GM04504 (cell line): ENCODE measurements at places on chromosomes 4 and X.

GRCh38 chrX:84909151-84909550 is 94.5 kb upstream of the APOOL start:
- DNase-seq: no peak

DNA sequence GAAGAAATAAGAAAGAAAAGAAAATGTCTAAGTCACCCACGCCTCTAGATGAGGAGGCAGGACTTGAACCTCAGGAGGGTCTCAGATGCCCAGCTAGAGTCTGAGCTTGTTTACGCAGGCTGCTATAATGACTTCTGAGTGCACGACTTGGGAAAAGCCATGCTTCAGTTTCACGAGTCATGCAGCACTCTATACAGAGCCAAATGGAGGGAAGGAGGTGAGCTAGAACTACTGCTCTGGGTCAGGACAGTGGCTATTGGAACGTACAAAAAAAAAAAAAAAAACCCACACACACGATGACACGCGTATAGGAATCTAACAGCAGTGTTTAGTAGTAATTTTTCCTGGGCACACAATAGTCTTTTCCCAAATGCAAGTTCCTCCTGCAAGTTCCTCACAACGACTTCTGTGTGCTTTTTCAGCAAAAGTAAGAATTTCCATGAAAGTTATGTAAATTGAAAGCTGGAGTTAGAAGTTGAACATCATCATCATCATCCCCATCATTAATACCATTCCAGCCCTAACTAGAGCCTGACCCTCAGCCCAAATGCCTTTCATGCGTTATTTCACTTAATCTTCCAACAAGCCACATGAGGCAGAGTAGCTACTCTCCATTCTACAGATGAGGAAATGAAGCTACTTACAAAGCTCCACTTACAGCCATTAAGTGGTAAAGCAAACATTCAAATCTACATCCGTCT is 36.6 kb downstream of the IRF2 start:
- no peak for DNase-seq

GRCh38 chr4:10198365-10198764 is 81.8 kb upstream of the WDR1 start:
- no peak for DNase-seq

DNA sequence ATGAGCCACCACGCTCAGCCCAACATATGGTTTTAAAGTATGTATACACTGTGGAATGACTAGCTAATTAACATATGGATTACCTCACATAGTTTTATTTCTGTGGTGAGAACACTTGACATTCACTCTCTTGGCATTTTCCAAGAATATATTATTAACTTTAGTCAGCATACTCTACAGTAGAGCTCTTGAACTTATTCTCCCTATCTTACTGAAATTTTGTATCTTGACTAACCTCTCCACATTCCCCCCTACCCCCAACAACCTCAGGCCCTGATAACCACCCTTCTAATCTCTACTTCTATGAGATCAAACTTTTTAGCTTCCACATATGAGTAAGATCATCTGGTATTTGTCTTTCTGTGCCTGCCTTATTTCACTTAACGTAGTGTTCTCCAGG is 38.6 kb upstream of the AGA start:
- no peak for DNase-seq

- DNase-seq: no peak
Measured at GRCh38 chr4:157043131-157043530, 32.8 kb upstream of the GLRB start.

DNA sequence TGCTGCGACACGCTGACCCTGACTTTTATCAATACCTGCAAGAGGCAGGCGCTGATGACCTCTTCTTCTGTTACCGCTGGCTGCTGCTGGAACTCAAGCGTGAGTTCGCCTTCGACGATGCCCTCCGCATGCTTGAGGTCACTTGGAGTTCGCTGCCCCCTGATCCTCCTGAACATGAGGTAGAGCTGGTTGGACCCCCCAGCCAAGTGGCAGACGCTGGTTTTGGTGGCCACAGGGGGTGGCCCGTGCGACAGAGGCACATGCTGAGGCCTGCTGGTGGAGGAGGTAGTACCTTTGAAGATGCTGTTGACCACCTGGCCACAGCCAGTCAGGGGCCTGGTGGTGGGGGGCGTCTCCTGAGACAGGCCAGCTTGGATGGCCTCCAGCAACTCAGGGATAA is 14.2 kb upstream of the RBM3 start:
- DNase-seq: no peak

GRCh38 chrX:10157543-10157942 is 768 bp downstream of the CLCN4 start:
- DNase-seq: no peak

DNA sequence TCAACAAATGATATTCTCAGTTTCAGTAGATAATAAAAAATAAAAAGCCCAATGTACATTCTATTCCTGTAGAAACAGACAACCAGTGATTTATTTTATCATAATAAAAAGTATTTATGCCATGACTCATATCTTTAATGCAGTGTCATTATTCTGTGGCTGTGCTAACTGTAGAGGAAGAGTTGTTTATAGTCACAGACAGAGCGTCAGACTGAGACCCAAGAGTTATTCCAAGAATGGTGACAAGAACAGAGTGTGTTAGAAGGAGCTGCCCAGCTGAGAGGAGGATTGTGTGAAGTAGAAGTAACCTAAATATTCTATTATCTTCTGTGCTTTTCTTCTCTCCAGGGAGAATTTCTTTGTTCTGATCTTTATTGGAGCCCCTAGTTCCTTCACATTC is 210.7 kb downstream of the PPP1R2C start:
- DNase-seq: no peak

GRCh38 chr4:145196747-145197146 is 16.4 kb upstream of the OTUD4 start:
- no peak for DNase-seq

- peak; percentile 29 for DNase-seq
Measured at GRCh38 chr4:175369087-175369486, 443.0 kb downstream of the GPM6A start.

- DNase-seq: no peak
Measured at GRCh38 chr4:43379016-43379415, 486.5 kb downstream of the GRXCR1 start.

- no peak for DNase-seq
Measured at GRCh38 chr4:55033296-55033695, 92.1 kb downstream of the KDR start.

- no peak for DNase-seq
Measured at GRCh38 chrX:70134116-70134477, 850 bp downstream of the IGBP1 start.

GRCh38 chr4:61079976-61080375 is 120.2 kb upstream of the ADGRL3 start:
- no peak for DNase-seq

- no peak for DNase-seq
Measured at GRCh38 chr4:182854466-182854865, 62.7 kb downstream of the DCTD start.

- DNase-seq: no peak
Measured at GRCh38 chrX:40201329-40201885, 103.6 kb upstream of the BCOR start.

- DNase-seq: no peak
Measured at GRCh38 chr4:74873545-74874301, 59.2 kb upstream of the PARM1 start.

GRCh38 chr4:120821977-120822376 is 100.5 kb downstream of the PRDM5 start:
- no peak for DNase-seq

DNA sequence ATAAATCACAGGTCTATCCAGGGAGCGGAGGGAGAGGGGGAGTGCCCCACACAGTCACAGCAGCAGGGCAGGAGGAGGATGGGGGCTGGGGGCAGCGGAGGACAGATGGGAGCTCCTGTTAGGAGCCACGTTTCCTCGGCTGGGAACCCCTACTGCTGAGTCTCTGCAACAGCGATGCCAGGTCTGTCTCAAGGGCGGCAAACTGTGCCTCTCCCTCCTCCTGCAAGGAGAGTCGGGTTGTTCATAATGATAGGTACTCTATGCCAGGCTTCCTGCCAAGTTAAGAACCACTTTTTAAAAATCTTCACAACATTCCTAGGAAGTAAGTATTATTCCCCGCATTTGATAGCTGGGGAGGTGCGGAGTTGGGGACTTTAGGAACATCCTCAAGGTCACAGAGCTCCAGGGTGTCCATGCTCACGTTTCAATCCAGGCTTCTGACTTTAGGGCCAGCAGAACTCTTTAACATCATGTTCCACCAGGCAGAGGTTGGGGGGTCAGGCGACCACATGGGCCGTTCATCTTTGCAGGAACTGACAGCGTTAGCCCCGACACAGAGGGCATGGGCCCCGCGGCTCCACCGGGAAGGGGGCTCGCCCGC is 98.3 kb upstream of the MAML3 start:
- no peak for DNase-seq

GRCh38 chr4:139501527-139501926 is 47.6 kb downstream of the RAB33B start:
- no peak for DNase-seq

- no peak for DNase-seq
Measured at GRCh38 chr4:86496094-86497080, 97.7 kb upstream of the PTPN13 start.

DNA sequence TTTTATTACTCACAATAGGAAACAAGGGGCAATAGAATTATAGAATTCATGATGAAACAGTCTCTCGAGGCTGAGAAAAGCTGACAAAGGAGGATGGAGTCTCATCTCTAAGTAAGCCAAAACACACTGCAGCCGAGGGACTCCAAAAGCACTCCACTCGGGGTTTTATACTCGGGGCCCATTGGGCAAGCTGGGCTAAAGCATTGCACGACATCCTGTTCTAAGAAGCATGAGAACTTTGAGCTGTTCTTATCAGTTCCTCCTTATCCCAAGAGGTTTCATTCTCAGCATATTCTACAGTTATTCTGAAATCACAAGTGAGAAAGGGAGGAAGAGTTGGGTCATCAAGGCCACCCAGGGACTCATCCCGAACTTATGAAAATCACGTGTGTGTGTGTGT is 1475.5 kb downstream of the PCDH18 start:
- DNase-seq: no peak

- no peak for DNase-seq
Measured at GRCh38 chr4:41122775-41123174, 91.6 kb downstream of the APBB2 start.

DNA sequence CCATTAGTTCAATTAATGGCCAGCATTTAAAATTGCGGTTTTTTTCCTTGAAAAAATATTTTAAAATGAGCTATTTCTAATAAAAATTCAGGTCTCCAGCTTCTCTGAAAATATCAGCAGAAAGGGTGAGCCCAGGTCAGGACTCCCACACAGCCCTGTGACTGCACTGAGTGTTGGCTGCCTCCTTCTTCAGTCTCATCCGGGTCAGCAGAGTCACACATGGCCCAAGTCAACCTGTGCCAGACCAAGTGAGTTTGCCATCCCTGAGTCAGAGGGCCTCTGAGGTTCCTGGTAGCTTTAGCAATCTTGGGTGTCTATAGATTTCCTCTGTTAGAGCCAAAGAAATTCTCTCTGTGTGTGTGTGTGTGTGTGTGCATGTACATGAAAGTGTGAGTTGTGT is 22.1 kb upstream of the MSX1 start:
- no peak for DNase-seq

DNA sequence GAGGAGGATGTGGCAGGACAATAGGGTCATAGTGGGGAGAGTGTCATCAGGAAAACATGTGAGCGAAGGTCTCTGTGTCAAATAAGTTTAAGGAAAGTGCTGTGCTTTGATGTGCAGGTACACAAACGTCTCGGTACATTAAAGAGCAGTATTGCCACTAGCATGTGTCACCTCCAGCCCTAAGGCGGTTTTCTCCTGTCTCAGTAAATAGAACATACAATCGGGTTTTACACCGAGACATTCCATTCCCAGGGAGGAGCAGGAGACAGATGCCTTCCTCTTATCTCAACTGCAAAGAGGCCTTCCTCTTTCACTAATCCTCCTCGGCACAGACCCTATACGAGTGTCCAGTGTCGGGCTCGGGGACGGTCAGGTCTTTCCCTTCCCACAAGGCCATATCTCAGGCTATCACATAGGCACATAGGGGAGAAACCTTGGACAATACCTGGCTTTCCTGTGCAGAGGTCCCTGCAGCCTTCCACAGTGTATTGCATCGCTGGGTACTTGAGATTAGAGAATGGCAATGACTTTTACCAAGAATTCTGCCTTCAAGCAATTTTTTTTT is 684.5 kb downstream of the PDHA2 start:
- DNase-seq: no peak

- DNase-seq: no peak
Measured at GRCh38 chr4:10180603-10180926, 64.0 kb upstream of the WDR1 start.

GRCh38 chrX:49197543-49198087 is 2.4 kb downstream of the SYP start:
- DNase-seq: no peak

GRCh38 chr4:11814758-11815157 is 386.1 kb upstream of the HS3ST1 start:
- DNase-seq: no peak

GRCh38 chr4:156815717-156816359 is 155.8 kb downstream of the PDGFC start:
- DNase-seq: no peak

DNA sequence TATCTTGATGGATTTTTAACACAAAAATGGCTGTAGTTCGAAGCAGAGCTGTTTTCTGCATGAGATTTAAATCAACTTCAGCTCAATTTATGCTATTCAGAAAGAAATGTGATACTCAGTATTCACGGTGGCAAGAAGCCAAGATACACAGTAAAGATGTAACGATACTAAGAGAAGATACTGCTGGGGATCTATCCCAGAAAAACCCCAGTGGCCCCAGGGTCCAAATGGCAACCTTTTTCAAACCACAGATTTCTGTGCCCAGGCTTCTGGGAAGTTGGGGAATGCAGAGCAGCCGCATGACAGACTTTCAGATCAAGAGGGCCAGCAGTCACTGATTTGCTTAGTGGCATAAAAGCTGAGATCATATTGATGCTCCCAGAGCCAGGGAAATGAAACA is 353.9 kb downstream of the AFF2 start:
- DNase-seq: no peak

DNA sequence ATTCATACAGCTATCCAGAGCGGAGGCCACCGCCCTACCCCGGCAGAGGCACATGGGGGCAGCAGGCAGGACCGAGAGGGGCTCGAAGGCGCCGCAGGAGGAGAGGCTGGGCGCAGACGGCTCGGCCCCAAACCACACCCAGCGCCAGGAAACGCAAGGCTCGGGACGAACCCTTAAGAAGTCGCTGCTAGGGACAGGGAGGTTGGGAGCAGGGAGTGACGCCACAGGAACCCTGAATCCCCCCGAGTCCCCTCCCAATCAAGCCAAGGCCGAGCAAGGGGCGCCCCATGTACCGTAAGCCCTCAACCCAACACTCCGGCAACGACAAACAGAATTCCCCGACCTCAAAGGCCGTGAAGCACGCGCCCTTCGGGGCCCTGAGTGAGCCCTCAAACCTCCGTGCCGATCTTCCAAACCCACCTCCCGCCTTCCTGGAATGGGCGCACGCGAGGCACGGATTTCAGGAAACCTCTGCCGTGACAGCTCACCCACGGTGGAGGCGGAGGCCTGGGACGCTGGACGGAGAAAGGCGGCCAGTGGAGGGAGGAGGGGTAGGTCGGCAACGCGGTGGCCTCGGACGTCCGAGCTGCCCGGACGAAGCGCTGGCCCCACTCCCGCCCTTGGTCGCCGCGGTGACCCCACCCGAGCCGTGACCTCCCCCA is 1.8 kb downstream of the ZFYVE28 start:
- no peak for DNase-seq

- no peak for DNase-seq
Measured at GRCh38 chr4:161546902-161547301, 616.9 kb downstream of the FSTL5 start.
